Aortic smooth muscle cell (primary cell): ENCODE measurements at places on chromosomes 11 and 22. TPM values are rescaled to one million over a fixed set of nuclear protein-coding genes. Genes with fewer than 3 reads are reported as not detected.

CNGA4 gene
- total RNA-seq: 0.06 TPM in 1 of 2 replicates, not detected in the other

GLYAT gene
- not detected in 2 replicates for total RNA-seq

SAA4 gene
- total RNA-seq: not detected in 2 replicates

C11orf87 gene
- under 0.01 TPM in 1 of 2 replicates, not detected in the other for total RNA-seq

MAML2 gene
- total RNA-seq: 7.5 and 10.1 TPM in 2 replicates

RBMXL2 gene
- total RNA-seq: 0.13 TPM in 1 of 2 replicates, not detected in the other

RASL10A gene
- total RNA-seq: 0.25 TPM in 1 of 2 replicates, not detected in the other
